ENCODE measurements at places on chromosomes 4 and X.

- no peak for DNase-seq
These were observed 15.2 kb upstream of the PACRGL start for GRCh38 chr4:20684852-20685763.

DNA sequence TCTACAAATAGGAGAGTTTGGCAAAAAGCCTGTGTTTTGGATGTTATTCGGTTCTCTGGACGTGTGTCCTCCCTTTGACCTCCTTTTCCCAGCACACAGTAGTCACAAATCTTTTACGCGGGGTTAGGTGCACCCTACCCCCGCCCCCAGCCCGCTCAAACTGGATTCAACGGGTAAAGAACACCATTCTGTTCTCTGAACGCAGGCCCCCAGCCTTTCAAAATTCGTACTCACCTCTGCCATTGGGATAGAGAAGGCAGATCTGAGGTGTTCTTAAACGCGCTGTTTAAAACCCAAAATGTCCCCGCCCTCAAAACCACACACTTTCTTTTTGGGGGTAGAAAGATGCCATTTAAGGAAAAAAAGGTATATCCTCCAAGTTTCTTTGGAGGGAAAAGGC, 2.7 kb downstream of the LEF1 start:
- no peak for DNase-seq

- DNase-seq, result no peak
These were observed 121.2 kb upstream of the GUCY1A1 start for GRCh38 chr4:155545456-155545855.

DNA sequence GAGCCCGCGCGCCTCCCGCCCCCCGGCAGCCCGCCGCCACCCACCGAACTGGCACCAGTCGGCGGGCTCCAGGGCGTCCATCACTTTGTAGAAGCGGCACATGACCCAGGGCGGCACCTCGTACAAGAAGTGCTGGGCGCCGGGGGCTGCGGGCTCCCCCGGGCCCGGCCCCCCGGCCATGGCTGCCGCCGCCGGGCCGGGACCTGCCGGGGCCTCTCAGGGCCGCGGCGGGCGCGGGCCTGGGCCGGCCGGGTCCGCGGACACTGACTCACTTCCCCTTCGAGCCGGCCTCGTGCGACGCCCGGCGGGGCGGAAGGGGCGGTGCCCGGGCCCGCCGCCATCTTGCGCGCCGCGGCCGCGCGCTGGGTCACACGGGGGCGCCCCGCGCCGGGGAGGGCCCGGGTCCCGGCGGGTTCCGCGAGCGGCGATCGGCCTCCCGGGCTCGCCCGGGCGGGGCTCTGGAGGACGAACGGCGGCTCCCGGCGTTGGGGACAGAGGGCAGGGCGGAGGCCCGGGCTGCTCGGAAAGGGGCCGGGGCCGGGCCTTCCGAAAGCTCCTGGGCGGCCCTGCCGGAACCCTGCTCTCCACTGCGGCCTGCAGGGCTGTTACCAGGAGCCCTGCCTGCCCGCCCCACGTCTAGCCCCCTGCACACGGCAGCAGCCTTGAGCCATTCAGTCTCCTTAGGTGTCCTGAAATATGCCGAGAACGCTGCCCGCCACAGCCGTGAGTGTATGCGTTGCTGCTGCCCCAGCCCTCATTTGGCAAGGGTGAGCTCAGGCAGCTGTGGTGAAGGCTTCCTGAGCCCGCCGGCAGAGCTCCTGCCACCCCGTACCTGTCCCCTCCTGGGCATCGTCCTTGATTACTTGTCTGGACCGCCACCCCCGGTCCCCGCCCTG, at the start of gene IRAK1:
Gene IRAK1 (minus strand): TSS at position 270 of the 896 bp plus-strand sequence. CDS start 90 bp downstream, at position 180.
- no peak for DNase-seq

DNA sequence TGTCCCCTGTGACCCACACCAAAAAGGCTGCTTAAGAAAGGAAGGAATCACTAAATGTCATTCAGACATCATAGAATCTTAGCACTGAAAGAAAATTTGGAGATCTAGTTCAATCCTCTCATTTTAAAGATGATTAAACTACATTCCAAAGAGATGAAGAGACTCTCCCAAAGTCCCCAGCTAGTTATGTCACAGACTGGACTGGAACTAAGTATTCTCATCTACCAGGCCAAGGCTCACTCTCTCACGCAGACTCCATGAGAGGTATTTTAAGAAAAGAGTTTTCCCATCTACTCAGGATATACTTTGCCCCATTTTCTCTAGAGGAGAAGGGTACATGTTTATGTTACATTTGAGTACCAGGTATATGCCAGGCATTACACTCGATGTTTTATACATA, 6.9 kb downstream of the FABP2 start:
- DNase-seq, result no peak

- DNase-seq, result no peak
These were observed 83.7 kb downstream of the USP46 start for GRCh38 chr4:52575406-52575805.

DNA sequence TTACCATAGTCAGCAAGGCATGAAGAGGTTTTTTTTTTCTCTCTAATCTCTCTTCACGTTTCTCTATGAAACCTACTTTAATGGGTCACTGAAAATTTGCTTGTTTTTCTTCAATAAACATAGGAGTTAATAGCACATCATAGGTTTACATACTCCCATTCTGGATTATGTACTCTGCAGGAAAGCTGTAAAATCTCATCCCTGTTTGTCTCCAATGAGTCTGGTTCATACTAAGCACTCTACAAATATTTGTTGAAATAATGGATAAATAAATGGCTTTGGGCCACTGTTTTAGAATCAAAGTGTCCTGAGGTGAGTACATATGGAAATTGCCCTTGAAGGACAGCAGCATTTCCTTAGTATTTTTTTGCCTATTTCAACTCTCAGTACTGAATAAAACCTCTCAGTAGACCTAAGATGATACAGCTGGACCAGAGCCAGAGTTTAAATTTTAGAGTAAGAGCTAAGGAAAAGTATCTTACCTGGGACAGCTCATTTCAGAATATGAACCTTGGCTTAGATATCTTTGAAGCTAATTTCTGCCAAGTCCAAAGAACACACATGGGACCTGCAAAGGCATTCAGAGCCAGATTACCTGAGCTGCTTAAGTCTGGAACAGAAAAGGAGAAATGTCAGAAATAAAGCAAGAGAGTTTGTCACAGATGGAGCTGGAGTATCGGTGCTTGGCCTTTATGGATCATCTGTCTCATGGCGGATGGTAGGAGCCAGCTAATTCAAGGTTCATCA, 34.4 kb downstream of the PF4 start:
- no peak for DNase-seq

GRCh38 chr4:3417448-3417847, 24.3 kb upstream of the HGFAC start:
- no peak for DNase-seq

GRCh38 chr4:162622664-162623063, 458.9 kb upstream of the FSTL5 start:
- DNase-seq, result no peak

DNA sequence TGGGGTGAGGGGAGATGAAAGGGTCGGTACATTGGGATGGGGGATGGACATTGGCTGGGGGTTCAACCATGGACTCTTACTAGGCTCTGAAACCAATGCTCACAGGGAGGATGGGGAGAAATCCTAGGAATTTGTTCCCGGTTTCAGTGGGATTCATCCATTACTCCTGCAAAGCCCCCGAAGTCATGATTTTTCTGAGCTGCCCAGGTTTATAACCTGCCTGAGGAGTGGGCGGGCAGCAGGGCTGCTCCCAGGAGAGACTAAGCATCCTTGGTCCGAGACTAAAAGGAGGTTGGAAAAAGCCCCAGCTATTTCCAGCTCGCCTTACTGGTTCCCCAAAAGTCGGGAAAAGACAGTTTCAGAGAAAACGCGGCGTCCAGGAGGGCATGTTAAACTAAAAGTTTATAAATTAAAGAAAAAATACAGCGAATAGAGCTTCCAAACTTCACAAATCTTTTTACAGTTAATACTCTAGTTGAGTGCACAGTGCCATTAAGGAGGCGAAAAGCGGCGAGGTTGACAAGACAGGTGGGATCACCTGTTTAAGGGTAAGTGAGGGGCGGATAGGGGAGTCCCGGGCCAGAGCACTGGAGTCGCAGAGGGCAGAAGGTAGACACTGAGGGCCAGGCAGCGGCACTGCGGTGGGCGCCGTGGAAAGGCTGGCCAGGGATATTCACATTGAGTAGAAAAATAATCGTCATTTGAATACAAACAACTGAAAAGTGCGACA, 3.7 kb downstream of the NKX3-2 start:
- no peak for DNase-seq

DNA sequence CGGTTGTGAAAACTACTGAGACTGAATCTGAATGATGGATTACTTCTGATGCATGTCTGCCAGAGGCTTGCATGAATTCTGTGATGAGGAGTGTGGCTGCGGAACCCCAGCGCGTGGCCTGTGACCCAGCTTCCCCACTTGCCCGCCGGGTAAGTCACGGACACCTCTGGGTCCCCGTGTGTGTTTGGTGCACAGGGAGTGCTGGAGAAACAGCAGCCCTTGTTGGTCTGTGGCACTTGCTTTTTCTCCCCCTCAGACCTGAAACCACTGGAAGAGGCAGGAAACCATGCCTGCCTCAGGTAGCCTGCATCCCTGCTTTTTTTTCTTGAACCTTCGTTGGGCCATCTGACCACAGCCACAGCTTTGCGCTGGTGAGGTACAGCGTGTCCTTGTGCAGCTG, 51.9 kb upstream of the TADA2B start:
- DNase-seq, result no peak

DNA sequence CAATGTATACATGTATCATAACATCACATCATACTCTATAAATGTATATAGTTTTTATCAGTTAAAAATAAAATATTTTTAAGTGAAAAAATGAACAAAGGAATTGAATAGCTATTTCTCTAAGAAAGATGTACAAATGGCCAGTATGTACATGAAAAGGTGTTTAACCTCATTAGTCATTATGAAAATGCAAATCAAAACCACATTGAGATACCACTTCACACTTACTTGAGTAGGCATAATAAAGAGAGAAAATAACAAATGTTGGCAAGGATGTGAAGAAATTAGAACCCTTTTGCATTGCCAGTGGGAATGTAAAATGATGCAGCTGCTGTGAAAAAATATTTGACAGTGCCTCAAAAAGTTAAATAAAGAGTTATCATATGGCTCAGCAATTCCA, 95.5 kb downstream of the IRS4 start:
- DNase-seq, result no peak

DNA sequence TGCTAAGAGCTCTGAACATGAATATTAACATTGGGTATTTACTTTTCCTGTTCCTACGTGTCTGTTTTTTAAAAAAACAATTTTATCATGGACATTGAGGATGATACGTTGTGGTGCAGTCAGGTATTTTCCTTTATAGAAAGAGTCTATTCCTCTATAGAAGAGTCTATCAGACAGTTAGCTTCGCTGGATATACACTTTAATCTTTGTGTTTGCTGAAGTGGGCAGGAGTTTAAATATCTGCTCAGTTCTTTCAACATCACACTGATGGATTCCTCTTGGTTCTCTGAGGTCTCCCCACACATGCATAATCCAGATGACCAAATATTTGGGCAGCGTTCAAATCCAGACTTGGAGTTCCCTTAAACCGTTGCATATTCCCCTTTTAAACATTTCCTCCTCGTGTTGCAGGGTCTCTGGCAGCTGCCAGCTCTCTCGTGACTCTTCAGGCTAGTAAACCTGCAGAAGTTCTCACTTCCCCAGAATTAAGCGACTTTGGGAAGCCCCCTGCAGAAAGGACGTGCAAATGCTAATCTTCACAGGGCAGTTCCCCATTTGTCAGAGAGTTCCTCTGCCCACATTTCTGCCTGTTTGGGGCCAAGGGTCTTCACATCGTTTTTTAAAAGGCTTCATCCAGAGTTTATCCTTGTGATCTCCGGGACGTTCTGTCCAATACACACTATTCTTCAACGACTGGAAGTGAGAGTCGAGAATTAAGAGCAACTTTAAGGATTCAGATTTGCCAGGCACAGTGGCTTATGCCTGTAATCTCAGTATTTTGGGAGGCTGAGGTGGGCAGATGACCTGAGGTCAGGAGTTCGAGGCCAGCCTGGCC, 20.5 kb upstream of the DHRSX start:
- no peak for DNase-seq

GRCh38 chr4:83582289-83582785, 46.4 kb downstream of the GPAT3 start:
- no peak for DNase-seq

DNA sequence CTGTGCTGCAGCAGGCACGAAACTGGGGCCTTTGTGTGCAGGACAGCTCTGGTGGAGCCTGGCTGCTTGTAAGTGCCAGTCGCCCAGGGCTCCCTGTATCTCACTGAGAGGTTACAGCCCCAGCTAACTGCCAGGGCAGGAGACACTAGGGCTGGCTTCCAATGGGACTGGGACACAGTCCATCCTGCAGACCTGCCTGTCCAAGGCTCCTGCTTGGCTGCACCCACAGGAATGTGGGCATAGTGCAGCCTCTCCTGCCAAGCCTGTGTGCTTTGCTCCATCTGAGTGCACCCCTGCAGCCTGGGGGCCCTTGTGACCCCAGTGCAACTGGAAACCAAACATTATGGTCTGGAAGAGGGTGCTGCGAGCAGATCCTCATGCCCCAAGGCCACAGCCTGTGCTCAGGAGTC, 144.0 kb downstream of the ADAM29 start:
- no peak for DNase-seq

GRCh38 chr4:42638993-42639392, 17.9 kb downstream of the ATP8A1 start:
- no peak for DNase-seq

GRCh38 chr4:47668810-47669408, 169.0 kb downstream of the CORIN start:
- no peak for DNase-seq

GRCh38 chrX:104427693-104428092, 138.3 kb upstream of the IL1RAPL2 start:
- no peak for DNase-seq

DNA sequence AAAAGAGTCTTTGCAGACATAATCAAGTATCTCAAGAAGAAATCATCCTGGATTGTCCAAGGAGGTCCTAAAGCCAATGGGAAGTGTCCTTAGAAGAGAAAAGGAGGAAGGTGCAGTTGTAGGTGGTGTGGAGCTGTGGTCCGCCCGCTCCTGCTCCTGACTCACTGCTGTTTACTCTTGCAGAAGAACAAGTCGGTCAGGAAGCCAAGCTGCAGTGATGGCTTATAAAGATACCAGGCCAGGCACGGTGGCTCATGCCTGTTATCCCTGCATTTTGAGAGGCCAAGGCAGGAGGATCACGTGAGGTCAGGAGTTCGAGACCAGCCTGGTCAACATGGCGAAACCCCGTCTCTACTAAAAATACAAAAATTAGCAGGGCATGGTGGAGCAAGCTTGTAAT, 66.4 kb upstream of the ATP6AP2 start:
- DNase-seq, result no peak

GRCh38 chr4:16140879-16141249, 57.0 kb upstream of the PROM1 start:
- DNase-seq, result no peak

DNA sequence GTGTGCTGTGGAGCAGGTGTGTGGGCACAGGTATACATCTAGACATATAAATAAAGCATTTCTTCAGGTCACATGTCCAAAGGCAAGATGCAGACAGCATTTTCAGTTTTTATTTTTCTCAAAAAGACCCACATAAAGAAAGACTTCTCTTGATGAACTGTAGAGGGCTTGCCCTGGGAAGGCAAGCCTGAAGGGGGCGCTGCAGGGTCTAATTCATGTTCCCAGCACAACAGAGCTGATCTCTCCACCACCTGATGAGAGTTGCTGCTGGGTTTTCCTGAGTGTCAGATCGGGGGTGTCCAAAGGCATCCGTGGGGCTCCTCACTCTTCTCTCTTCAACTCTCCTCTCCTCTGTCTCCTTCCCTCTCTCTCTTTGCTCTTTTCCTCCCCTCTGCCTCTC, 26.6 kb downstream of the ADRA2C start:
- no peak for DNase-seq

GRCh38 chr4:85793233-85793585, 318.3 kb downstream of the ARHGAP24 start:
- DNase-seq, result no peak

GRCh38 chr4:19924761-19925160, 326.9 kb upstream of the SLIT2 start:
- no peak for DNase-seq

Data from GM18507 (cell line).